A549 treated with RU486 at 1 μM for 4 hours (cell line): ENCODE measurements at places on chromosomes 5 and 9. TPM values are rescaled to one million over a fixed set of nuclear protein-coding genes. Genes with fewer than 3 reads are reported as not detected.

Gene CHSY3
- total RNA-seq: 0.08 to 0.13 TPM (median 0.09 TPM) in 5 replicates

Gene SV2C
- 0.02 TPM in 1 of 5 replicates, not detected in the others for total RNA-seq

Gene CDK9
- 43.9 to 50.4 TPM (median 47.9 TPM) in 5 replicates for total RNA-seq

Gene NUTM2F
- not detected in 5 replicates for total RNA-seq

Gene ANKRD55
- total RNA-seq: not detected in 5 replicates

Gene GPR150
- 0.07 to 0.26 TPM (median 0.19 TPM) in 4 of 5 replicates, not detected in the other for total RNA-seq

Gene CEL
- 0.31 to 0.74 TPM (median 0.66 TPM) in 5 replicates for total RNA-seq

Gene LRRC19
- not detected in 5 replicates for total RNA-seq

Gene ANKRD20A1
- total RNA-seq: 0.56 to 1.3 TPM (median 1.0 TPM) in 5 replicates

Gene CCDC183
- total RNA-seq: 0.28 to 0.49 TPM (median 0.32 TPM) in 5 replicates

Gene GABBR2
- total RNA-seq: 0.08 to 0.49 TPM (median 0.15 TPM) in 5 replicates

Gene FOXD1
- 13.0 to 22.7 TPM (median 21.2 TPM) in 5 replicates for total RNA-seq

Gene RETREG1
- 1.4 to 2.7 TPM (median 2.1 TPM) in 5 replicates for total RNA-seq
